Gastroesophageal sphincter (tissue), 4 donors: ENCODE measurements at places on chromosomes 16 and 17.

- peak; percentile 48 for ATAC-seq
Measured at GRCh38 chr17:77425791-77426641, 285.2 kb downstream of the SEC14L1 start.

- ATAC-seq = peak; percentile 21
Measured at GRCh38 chr17:29591146-29591736, 1.7 kb upstream of the ANKRD13B start.

- ATAC-seq = no peak
Measured at GRCh38 chr17:19646788-19647696, 1.5 kb upstream of the ALDH3A2 start.

DNA sequence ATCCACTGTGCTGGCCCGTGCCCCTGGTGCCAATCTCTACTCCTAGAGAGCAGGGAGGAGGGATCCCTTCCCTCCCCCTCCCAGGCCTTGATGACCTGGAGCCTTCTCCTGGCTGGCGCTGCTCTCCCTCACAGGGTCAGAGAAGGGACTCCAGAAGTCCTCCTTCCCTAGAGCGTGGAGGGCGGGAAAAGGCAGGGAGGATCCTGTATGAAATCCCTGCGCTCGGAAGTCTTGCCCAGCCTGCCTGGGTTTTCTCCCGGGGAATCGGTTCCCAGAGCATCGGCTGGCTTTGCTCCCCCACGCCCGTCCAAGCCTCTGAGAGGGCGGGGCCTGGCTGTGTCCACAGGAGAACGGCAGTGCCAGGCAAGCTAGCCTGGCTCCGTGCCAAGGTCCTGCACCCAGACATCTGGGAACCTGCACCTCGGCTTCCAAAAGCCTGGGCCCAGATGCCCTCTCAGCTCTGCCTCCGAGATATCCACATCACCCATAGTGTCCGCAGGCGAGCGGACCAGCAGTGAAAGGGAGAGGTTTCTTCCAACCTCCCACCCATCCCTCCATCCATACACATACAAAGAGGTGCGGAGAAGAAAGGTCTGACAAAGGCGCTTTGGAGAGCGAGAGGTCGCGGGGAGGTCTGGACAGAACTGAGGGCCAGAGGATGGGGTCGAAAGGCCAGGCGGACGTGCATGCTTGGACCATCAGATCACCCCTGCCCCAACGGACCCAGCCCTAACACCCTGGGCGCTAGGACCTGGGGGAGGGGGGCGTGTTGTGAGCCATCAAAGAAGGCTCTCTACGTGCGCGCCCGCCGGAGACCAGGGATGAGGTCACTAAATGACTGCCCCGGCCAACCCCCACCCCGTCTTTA lies 1.1 kb downstream of the MPP2 start:
- ATAC-seq = peak; percentile 86

- ATAC-seq = no peak
Measured at GRCh38 chr16:8516471-8516870, 73.8 kb downstream of the TMEM114 start.

DNA sequence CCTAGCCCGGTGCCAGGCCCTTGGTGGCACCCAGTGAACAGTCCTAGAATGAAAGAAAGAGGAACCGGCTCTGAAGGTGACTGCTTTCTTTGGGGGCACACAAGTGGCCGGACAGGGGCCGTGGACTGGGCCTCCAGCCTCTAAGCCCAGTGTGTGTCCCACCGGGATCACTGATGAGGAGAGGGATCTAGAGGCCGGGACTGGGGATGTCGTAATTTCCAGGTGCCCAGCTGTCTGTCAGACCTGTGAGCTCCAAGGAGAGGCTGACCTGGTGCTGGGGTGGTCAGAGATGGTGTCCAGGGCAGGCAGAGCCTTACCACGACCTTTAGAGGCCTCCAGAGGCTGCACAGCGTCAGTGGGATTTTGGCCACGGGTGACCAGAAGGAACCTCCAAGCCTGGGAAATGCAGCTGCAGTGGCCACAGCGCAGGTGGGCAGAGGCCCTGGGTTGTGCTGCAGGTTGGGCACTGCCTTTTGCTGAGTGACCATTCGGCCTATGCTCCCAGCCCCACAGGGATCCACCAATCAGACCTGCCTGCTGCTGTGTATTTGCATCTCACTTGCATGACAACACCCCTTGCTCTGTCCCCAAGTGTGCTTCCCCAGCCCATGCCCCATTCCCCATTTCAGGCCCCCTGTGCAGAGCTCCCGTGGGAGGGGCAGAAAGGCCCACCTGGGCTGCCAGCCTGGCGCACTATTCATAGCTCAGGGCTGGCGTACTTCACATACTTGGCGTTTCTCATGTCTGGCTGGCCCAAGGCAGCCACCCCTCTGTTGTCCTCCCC lies 12.5 kb downstream of the ARHGAP23 start:
- peak; percentile 30 for ATAC-seq

DNA sequence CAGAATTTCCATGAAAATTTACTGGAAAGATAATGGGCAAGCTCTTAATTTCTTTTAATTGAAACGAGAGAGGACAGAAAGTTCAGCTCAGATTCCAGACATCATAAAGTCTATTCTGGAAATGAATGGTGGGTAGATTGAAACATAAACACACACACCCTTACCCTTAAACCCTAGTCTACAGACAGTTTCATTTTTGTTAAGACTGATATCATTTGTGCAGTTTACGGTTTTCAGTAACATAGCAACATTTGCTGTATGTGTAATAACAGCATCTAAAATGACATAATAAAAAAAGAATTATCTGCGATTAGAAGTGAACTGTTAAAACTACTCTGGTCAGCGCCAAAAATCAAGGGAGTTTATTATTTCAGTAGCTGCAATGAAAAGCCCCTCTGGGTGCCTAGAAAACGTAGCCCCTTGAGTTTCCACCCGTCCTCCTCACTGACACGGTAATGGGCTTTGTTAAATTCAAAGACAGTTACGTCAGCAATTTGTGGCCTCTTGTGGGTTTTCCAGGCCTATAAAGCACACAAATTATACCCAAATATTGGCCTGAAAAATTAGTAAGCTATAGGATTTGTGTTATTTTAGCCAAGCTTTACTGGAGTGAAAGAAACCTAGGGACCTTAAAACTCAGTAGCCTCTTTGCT lies 520.6 kb upstream of the SOX9 start:
- ATAC-seq = no peak

GRCh38 chr17:58396173-58396572 lies 21.2 kb downstream of the RNF43 start:
- no peak for ATAC-seq

- peak; percentile 6 for ATAC-seq
Measured at GRCh38 chr16:29126057-29126494, 141.2 kb downstream of the LAT start.

DNA sequence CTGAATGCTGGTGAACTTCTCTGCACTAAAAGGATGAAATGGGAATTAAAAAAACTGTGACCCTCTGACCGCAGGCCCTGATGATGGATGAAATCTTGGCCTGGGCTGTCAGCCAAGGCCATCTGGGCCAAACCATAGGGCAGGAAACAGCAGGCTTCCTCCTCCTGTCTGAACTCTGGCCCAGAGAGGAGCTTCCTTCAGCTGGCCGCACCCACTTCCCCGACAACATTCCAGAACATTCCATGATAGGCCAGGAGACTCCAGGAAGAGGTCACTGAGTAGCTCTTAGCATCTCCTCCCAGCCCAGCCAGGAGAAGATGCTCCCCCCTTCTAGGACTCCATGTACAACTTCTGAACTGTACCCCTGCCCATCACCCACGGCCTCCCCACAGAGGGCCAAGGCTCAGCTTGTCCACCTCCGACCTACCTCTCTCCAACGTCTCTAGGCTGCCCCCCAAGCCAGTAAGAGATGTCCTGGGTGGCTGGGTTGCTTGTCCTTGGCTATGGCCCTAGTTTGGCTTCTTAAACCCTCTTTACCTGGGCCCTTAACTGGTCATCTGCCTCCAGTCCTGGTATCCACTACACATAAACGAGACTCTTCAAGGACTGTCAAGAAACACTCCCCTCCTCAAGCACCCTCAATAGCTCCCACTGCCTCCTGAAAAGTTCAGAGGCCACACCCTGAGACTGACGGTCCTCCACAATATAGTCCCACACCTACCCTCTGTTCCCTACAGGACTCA lies 1.7 kb downstream of the RPH3AL start:
- ATAC-seq = peak; percentile 89

DNA sequence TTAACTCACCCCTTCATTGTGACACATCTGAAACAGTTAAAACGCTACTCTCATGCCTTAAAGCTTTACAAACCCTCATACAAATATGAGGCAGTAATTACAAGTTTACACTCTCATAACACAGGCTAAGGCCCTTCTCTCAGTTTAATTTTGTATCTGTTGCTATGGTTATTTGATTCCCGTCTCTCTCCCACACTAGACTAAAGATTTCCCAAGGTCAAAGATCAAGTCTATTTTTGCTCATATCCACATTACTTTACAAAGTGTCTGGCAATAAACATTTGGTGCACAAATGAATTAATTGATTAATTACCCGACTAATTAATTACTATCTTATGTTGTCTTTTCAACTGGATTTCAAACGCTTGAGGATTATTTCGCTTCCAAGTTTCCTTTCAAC lies 86.4 kb upstream of the MYOCD start:
- no peak for ATAC-seq

GRCh38 chr16:87101903-87102302 lies 215.3 kb downstream of the C16orf95 start:
- no peak for ATAC-seq

DNA sequence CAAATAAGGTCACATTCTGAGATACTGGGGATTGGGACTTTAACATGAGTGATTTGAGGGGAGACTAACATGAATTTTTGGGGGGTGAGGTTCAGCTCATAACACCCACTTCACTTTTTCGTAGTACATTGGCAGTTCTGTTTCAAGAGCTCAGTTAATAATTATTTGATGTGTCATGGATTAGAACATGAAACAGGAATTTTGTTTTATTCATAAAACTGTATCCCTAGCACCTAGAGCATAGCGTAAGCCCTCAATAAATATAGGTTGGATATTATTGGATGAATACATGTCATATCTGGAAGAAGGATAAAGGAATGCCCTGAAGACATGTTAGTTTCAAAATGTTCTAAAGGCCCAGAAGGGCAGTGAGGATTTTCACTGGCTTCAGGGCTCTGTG lies 119.8 kb downstream of the PRKCA start:
- no peak for ATAC-seq

GRCh38 chr16:80500961-80501525 lies 39.8 kb upstream of the DYNLRB2 start:
- ATAC-seq = no peak

- ATAC-seq = no peak
Measured at GRCh38 chr17:3005696-3006095, 57.7 kb downstream of the OR1D5 start.

DNA sequence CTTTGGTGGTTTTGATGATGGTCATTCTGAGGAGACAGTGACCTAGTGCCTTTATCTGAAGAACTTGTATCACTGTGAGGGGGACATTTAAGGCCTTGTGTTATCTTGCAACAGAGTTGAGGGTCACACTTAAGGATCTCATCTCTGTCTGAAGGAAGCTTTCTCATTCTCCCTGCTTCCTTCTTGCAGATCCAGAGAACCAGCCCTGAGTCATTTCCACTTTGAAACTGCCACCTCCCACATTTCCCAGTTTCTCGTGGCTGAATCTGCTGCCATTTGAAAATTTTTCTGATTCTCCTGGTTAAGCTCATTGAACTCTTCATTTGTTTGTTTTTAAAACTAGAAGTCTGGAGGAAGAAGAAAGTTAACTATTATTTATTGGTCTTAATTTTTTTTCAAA lies 190.2 kb upstream of the CDH11 start:
- ATAC-seq = no peak
